BJ (cell line): ENCODE measurements at places on chromosomes 2 and 18. TPM values are rescaled to one million over a fixed set of nuclear protein-coding genes. Genes with fewer than 3 reads are reported as not detected.

DNA sequence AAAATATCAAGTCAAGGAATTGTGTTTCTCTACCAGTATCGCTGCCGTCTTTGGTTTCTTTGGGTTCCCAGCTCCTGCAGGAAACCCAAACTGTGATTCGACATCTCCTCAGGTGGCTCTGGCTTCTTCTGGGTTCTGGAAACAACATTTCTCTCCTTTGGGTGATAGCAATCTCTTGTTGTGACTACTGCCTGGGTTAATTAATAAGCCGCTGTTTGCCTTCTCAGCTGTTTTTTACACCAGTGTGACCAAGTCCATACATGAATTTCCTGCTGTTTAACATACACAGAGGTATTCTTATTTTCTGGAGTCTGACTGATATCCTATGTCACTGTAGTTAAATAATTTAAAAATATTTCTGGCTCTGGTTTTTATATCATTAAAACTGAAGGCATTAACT, 112.5 kb upstream of the DCC start:
- DNase-seq: no peak

DNA sequence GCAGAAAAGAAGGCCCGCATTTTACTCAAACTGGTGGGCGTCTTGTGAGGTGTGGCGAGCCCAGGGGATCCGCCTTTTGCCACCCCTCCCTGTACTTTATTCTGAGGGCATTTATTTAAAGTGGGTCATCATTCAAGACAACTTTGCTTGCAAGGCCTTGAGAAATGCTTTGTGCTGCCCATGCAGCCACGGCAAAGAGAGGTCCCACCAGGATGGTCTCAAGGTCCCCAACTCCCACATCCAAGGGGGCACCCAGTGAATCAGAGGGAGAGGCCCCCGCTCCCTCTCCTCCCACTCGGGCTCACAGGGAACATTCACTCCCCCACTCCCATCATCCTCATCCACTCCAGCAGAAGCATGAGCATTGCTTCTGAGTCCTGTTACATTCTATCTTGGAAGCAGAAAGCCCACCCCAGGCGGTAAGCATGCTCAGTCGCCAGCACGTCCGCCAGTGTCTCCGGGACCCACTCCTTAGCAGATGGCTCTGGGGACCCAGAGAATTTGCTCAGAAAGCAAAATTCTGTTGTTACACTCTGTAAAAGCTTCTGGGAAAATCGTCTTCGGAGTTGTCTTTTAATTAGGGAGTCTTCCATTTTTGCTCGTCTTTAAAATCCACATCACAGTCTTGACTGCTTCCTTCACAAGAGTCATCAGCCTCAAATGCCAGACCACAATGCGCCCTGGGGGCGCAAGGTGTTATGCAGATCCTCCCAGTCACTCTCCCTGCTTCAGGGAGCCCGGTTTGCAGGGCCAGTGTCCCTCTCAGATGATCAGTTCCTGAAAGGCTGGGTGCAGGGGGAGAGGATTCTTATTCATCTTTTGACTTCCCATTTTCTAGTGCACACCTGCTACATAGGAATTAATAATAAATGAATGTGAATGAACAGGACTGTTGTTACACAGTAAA, 99.4 kb upstream of the NCK2 start:
- no peak for DNase-seq

- DNase-seq: no peak
These were observed 28.3 kb downstream of the MYO3B start for GRCh38 chr2:170206246-170206645.

GRCh38 chr2:173090973-173091660, 15.5 kb downstream of the MAP3K20 start:
- DNase-seq: no peak

- no peak for DNase-seq
These were observed 204.5 kb downstream of the ZFP36L2 start for GRCh38 chr2:43021791-43022509.

DNA sequence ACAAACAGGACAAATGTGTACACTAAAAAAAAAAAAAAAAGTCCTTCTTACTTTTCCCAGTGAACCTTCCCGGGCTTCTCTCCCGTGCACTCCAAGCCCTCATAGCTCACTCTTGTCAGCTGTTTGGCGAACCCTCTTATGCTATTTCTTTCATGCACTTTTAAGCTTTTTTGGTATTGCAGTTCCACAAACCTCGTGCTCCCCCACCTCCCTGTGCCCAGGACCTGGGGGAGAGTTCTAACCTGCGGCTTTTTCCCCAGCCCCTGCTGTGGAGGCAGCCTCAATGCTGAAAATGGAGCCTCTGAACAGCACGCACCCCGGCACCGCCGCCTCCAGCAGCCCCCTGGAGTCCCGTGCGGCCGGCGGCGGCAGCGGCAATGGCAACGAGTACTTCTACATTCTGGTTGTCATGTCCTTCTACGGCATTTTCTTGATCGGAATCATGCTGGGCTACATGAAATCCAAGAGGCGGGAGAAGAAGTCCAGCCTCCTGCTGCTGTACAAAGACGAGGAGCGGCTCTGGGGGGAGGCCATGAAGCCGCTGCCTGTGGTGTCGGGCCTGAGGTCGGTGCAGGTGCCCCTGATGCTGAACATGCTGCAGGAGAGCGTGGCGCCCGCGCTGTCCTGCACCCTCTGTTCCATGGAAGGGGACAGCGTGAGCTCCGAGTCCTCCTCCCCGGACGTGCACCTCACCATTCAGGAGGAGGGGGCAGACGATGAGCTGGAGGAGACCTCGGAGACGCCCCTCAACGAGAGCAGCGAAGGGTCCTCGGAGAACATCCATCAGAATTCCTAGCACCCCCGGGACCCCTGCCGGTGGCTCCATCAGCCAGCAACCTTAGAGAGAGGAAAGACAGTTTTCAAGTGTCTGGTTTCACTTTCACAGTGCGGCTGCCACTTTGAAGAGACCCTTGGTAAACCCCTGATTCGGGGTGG, 826 bp downstream of the KCNE4 start:
- DNase-seq: no peak

- no peak for DNase-seq
These were observed 241.2 kb downstream of the ANAPC1 start for GRCh38 chr2:111642586-111643327.

The CTAGE1 gene
- polyA plus RNA-seq: 0.06 TPM in 1 of 2 replicates, not detected in the other

- no peak for DNase-seq
These were observed 60.2 kb downstream of the LRRC30 start for GRCh38 chr18:7291046-7291445.
